Activated CD4-positive, alpha-beta memory T cell treated with anti-CD3 and anti-CD28 coated beads for 36 hours (primary cell): ENCODE measurements at places on chromosomes 1 and 21. TPM values are rescaled to one million over a fixed set of nuclear protein-coding genes. Genes with fewer than 3 reads are reported as not detected.

DNA sequence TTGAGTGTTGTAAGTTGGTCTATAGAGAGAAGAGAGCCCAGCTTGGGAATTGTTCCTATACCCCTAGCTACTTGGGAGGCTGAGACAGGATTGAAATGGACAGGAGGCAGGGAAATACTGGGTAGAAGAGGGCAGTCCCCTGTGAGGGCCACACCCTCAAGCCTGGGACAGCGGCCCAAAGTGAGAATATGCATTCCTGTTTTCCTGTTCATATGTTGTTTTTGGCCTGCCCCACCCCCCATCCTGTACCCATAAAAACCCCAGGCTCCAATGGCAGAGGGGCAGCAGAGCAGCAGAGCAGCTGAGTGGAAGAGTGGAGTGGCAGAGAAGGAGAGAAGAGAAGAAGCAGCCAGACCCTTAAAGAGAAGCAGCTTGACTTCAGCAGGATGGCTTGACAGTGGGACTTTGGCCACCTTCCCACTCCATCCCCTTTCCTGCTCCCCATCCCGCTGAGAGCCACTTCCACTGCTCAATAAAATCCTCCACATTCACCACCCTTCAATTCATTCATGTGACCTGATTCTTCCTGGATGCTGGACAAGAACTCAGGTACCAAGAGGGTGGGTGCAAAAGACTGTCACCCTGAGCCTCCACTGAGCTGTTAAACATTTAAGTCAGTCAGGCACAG lies 70.6 kb upstream of the PUM1 start:
- DNase-seq: no peak
- H3K36me3 ChIP-seq: no peaks in the 10 kb centered on the region
- H3K27me3 ChIP-seq: no peaks in the 10 kb centered on the region
- no peak overlapping the region for H3K27ac ChIP-seq

DNA sequence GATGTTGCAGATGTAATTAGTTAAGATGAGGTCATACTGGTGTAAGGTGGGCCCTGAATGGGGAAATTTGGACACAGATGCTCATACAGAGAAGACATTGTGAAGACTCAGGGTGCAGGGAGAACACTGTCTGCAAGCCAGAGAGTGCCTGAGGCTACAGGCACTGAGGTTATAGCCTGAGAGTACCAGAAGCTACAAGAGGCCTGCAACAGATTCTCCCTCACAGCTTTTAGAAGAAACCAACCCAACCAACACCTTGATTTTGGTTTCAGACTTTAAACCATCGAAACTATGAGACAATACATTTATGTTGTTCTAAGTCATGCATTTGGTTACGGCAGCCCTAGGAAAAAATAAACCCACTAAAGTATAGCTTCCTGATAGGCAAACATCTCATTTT lies 321.7 kb upstream of the USP25 start:
- H3K4me3 ChIP-seq: no peak overlapping the region
- DNase-seq: no peak
- H3K36me3 ChIP-seq: no peaks in the 10 kb centered on the region
- no peaks in the 10 kb centered on the region for H3K4me1 ChIP-seq
- no peaks in the 10 kb centered on the region for H3K27me3 ChIP-seq

- no peaks in the 10 kb centered on the region for H3K36me3 ChIP-seq
- no peak overlapping the region for H3K27ac ChIP-seq
- peaks cover 56% of the 10 kb centered on the region for H3K27me3 ChIP-seq
- DNase-seq: peak; percentile 45
Observed at GRCh38 chr1:197924516-197925123, 7.4 kb downstream of the LHX9 start.

DNA sequence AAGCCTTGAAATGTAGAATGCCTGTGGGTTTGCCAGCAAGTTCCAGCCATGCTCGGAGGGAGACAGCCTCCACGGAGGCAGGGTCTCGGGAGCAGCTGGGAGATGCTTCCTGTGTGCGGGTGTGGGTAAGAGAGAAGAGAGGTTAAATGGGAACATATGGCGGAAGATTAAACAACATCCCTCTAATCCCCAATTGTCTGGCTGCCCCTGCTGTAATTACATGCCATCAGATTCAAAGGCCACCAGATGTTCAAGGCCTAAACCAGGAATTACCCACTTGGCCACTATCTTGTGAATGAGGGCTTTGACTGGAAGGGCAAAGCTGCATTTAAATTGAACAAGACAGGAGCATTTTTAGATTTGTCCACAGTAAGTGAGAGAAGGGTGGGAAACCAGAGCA lies 81.4 kb upstream of the BACE2 start:
- no peak for DNase-seq
- H3K4me1 ChIP-seq: no peaks in the 10 kb centered on the region
- no peaks in the 10 kb centered on the region for H3K36me3 ChIP-seq
- no peak overlapping the region for H3K4me3 ChIP-seq
- no peak overlapping the region for H3K27ac ChIP-seq

DNA sequence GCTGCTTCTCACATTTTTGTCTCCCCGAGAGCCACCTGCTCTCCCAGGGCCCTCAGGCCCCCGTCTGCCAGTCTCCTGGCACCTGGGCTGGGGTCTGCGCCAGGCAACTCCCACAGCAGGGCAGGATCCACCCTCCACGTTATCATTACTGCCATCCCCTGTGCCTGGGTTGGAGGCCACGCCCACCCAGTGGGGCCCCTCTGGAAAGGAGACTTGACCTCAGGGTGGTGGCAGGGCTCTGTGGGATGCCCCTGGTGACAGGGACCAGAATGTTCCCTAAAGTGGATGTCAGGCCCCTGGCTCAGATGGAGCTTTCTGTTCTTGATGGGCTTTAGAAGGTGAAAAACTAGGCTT lies 66.6 kb downstream of the SKI start:
- no peak for DNase-seq
- peaks cover 88% of the 10 kb centered on the region for H3K4me1 ChIP-seq
- no peaks in the 10 kb centered on the region for H3K27me3 ChIP-seq

GRCh38 chr1:16120407-16120806 lies 35.5 kb downstream of the EPHA2 start:
- no peak overlapping the region for H3K27ac ChIP-seq
- DNase-seq: no peak
- H3K4me1 ChIP-seq: peaks cover 10% of the 10 kb centered on the region
- H3K27me3 ChIP-seq: no peaks in the 10 kb centered on the region
- H3K4me3 ChIP-seq: no peak overlapping the region

- no peak for DNase-seq
- no peaks in the 10 kb centered on the region for H3K4me1 ChIP-seq
- no peaks in the 10 kb centered on the region for H3K27me3 ChIP-seq
- no peak overlapping the region for H3K4me3 ChIP-seq
Observed at GRCh38 chr21:42666925-42667324, 13.5 kb downstream of the PDE9A start.

GRCh38 chr1:164608651-164609057 lies 49.7 kb downstream of the PBX1 start:
- no peak overlapping the region for H3K4me3 ChIP-seq
- H3K4me1 ChIP-seq: no peaks in the 10 kb centered on the region
- no peak for DNase-seq

DNA sequence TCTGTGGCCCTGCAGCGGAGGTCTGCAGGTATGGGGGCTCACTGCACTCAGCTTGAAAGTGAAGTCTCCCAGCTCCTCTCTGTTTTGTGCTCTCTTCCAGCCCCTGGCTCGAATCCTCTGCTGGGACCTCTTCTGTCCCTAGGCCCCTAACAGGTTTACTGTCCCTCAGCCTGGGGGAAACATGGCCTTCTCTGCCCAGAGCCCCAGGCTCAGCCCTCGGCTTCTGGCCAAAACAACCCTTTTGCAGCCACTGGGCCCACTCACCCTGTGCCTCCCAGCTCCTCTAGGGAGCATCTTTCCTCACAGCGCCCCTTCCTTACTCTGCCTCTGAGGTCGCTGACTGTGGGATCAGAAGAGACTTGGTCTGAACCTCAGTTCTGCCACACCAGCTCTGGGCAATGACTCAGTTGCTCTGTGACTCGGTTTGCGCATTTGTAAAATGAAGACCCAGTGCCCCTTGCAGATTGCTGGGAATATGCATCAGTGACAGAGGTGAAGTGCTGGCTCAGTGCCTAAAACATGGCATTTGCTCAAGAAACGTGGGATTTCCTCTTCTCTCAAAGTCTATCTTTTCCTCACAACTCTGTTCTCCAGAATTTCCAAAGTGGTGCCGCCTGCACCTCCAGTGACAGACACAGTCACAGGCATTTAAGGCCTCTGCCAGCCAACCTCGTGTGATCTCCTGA lies 26.5 kb upstream of the TENT5C start:
- no peak overlapping the region for H3K4me3 ChIP-seq
- H3K36me3 ChIP-seq: no peaks in the 10 kb centered on the region
- H3K4me1 ChIP-seq: no peaks in the 10 kb centered on the region
- no peak overlapping the region for H3K27ac ChIP-seq
- no peaks in the 10 kb centered on the region for H3K27me3 ChIP-seq
- DNase-seq: no peak

DNA sequence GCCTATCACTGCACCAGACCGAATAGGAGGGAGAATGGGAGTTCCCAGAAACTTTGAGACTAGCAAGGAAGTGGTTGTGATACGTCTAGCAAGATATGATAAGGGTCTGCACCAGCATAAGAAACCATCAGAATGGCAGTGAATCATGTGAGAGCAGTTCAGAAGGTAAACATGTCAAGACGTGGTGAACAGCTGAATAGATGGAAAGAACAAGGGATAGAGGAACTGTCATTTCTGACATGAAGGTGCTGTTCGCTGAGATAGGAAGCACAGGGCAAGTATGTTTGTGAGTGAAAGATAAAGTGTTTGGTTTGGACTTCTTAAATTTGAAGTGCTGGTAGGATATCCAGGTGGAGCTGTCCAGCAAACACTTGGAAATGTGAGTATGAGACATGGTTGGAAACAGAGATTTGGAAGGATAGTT lies 1.1 kb upstream of the AGO1 start:
- peaks cover 38% of the 10 kb centered on the region for H3K4me1 ChIP-seq
- H3K36me3 ChIP-seq: no peaks in the 10 kb centered on the region
- no peak for DNase-seq

DNA sequence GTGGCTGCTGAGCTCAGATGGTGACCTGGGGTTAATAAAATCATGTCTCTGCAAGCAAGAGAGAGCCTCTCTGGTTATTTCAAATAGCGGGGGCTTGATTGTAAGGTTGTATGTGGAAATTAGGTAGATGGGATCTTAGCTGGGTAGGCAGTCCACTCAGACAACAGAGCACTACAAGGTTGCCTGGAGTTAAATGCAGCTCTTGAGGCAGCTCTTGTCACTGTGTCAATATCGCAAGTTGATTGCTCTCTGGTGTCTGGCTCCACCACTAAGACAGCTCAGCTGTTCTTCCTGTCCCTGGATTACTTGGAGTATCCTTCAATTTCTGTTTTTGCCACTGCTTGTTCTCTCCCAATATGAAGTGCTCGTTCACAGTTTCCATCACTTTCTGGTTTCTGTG lies 93.8 kb downstream of the C21orf91 start:
- H3K4me3 ChIP-seq: no peak overlapping the region
- no peak overlapping the region for H3K27ac ChIP-seq
- no peak for DNase-seq
- no peaks in the 10 kb centered on the region for H3K27me3 ChIP-seq
- H3K36me3 ChIP-seq: no peaks in the 10 kb centered on the region

DNA sequence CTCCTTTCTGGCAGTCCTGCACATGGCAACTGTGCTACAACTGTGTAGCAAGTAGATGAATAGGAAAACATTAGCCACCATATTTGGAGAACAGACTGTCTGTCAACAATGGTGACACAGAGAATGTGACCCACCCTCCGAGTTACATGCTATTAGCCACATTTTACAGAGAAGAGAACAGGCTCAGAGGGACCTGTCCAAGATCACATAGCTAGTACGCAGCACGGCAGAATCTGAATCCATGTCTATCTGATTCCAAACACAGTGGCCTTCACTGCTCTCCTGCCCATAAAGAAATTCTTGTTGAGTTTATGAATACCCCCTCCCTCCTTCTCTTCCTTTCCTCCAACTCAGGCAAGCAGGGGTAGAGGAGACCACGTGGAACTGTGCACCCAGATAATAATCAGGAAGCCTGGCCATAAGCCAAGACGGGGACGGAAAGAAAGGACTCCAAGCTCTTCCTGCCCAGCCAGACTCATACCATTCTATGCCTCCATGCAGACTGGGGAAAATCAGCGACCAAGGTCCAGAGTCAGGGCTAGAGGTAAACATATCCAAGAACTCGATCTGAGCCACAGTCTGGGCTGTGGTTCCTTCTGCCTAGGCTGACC lies 78.8 kb downstream of the TRABD2B start:
- peaks cover 3% of the 10 kb centered on the region for H3K27me3 ChIP-seq
- no peaks in the 10 kb centered on the region for H3K4me1 ChIP-seq
- no peak overlapping the region for H3K4me3 ChIP-seq
- no peak for DNase-seq
- H3K36me3 ChIP-seq: no peaks in the 10 kb centered on the region
- H3K27ac ChIP-seq: no peak overlapping the region

GRCh38 chr1:66557157-66557556 lies 23.2 kb downstream of the SGIP1 start:
- no peak for DNase-seq
- H3K27me3 ChIP-seq: peaks cover 6% of the 10 kb centered on the region
- H3K36me3 ChIP-seq: no peaks in the 10 kb centered on the region
- H3K4me3 ChIP-seq: no peak overlapping the region
- no peaks in the 10 kb centered on the region for H3K4me1 ChIP-seq

DNA sequence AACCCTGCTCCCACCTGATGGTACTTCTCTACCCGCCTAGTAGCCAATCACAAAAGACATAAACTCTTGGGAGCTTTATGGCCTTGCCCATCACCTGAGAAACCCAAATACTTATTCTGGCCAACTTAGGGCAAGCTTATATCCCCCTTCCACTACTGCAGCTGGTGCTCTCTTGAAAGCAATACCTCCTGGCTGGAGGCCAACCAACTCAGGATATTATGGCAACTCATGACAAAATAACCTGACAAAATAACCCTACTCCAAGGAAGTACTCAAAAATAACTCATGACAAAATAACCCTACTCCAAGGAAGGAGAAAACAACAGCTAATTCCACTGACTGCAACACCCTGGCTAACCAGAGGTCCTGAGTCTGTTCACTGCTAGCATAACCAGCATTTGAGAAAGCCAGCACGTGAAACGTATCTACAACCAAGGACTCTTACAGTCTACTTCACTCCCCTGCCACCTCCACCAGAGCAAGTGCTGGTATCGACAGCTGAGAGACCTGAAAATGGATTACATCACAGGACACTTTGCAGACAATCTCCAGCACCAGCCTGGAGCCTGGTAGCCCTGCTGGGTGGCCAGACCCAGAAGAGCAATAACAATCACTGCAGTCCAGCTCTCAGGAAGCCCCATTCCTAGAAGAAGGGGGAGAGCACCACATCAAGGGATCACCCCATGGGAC lies 179.9 kb downstream of the COL24A1 start:
- H3K27ac ChIP-seq: no peak overlapping the region
- no peaks in the 10 kb centered on the region for H3K4me1 ChIP-seq
- no peaks in the 10 kb centered on the region for H3K27me3 ChIP-seq
- H3K36me3 ChIP-seq: no peaks in the 10 kb centered on the region
- no peak for DNase-seq
- no peak overlapping the region for H3K4me3 ChIP-seq

GRCh38 chr1:25145775-25146393 lies 86.4 kb downstream of the SYF2 start:
- H3K36me3 ChIP-seq: no peaks in the 10 kb centered on the region
- H3K27me3 ChIP-seq: peaks cover 22% of the 10 kb centered on the region
- DNase-seq: no peak
- H3K4me1 ChIP-seq: no peaks in the 10 kb centered on the region
- no peak overlapping the region for H3K27ac ChIP-seq

Gene NPR1
- total RNA-seq: 0.05 TPM

Gene TEKT2
- total RNA-seq: not detected

Gene PLA2G2F
- not detected for total RNA-seq

Gene NBPF6
- total RNA-seq: not detected

Gene CITED4
- total RNA-seq: 1.9 TPM

Gene FLG2
- total RNA-seq: not detected

Gene RUNX3
- total RNA-seq: 155 TPM

Gene CA6
- total RNA-seq: 0.17 TPM

Gene OR2L8
- not detected for total RNA-seq

Gene CSF3R
- total RNA-seq: not detected

Gene PYHIN1
- 12.2 TPM for total RNA-seq
